Vagina (tissue), 2 donors: ENCODE measurements at places on chromosomes 4 and X. TPM values are rescaled to one million over a fixed set of nuclear protein-coding genes. Genes with fewer than 3 reads are reported as not detected.
A peak's percentile ranks its signal among the peaks of the same experiment; 100 is the strongest.

GRCh38 chr4:85522277-85522676 lies 47.3 kb downstream of the ARHGAP24 start:
- H3K4me1 ChIP-seq: no peaks in the 10 kb centered on the region
- no peak for DNase-seq
- no peak overlapping the region for H3K27ac ChIP-seq

DNA sequence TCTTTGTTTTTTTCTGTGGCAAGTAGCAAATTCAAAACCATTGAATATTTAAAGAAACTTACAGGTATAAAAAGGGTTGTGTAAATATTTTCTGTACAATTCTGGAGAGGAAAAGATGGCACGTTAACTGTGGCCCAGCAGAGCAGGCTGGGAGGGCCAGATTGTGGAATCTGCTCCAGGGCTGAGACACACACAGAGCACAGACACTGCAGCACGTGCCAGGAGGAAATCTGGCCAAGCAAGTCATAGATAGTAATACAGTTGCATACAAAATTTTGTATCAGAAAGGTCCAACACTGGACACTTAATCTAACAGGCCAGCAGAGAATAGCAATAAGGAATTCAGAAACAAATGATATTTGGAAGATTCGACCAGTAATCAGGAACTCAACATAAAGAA lies 763.7 kb downstream of the PDHA2 start:
- no peaks in the 10 kb centered on the region for H3K36me3 ChIP-seq
- no peaks in the 10 kb centered on the region for H3K4me1 ChIP-seq
- no peak overlapping the region for H3K4me3 ChIP-seq
- H3K27me3 ChIP-seq: no peaks in the 10 kb centered on the region
- no peak overlapping the region for H3K27ac ChIP-seq

DNA sequence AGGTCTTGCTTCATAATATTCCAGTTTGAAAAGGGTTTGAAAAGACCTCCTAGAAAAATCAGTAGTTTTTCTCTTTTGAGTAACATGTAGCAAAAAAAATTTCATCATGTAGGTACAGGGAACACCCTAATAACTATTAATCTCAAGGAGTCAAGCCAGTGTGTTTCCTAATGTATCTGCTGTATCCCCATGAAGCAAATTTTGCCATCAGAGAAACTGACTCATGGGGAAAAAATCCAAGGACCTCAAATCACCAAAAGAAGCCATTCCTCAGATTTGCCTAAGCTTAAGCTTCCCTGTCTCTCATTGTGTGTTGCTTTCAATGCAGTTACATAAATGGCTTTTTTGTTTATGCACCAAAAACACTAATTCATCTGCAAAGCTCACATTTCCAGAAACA lies 29.7 kb downstream of the F9 start:
- no peaks in the 10 kb centered on the region for H3K4me1 ChIP-seq
- no peak overlapping the region for H3K27ac ChIP-seq
- DNase-seq: no peak
- no peak overlapping the region for H3K4me3 ChIP-seq
- H3K27me3 ChIP-seq: no peaks in the 10 kb centered on the region

The GRIA2 gene
- total RNA-seq: 0.49 TPM

The DCAF8L2 gene
- total RNA-seq: not detected

DNA sequence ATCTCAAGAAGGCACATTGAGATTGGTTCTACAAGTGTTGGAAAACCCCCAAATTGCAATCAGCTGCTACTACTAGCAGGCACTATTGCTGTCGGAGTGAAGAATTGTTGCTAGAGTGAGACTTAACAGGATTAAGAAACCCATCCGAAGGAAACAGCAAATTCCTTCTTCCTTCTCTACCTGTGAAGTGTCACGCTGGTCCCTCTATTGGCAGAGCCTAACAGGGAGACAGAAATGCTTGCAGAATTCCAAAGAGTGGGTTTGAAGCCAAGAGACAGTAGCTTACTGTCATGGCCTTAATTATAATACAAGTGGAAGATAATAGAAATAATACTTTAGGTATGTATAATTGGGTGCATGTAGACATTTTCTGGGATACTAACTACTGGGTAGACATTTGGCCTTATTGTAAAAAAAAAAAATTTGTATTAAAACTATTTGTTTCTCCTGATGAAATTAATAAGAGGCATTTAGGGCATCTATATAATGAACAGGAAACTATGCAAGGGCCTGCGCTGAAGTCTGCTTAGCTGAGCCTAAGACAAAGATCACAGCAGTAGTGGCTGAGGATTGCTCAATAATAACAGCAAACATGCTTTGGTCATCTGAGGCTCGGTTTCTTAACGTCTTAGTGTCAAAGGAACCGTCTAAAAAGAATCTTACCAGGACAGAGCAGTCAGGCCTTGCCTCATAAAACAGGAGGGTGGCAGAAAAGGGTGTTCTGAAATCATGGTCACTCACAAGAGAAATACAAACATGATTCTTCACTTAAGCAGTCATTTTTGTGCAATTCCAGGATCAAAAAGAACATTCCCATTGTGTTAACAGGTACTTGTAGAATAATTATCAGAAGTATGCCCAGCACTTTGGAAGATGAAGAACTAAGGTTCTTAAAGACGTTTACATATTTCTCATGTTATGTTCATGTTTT lies 40.8 kb downstream of the FAM241A start:
- no peak overlapping the region for H3K27ac ChIP-seq
- H3K36me3 ChIP-seq: no peaks in the 10 kb centered on the region
- H3K4me3 ChIP-seq: no peak overlapping the region
- DNase-seq: no peak
- no peaks in the 10 kb centered on the region for H3K27me3 ChIP-seq
- H3K4me1 ChIP-seq: no peaks in the 10 kb centered on the region

The TMEM271 gene
- total RNA-seq: 0.25 TPM

GRCh38 chr4:152605641-152606335 lies 69.9 kb upstream of the FBXW7 start:
- no peaks in the 10 kb centered on the region for H3K27me3 ChIP-seq
- peak; percentile 67 for DNase-seq
- H3K4me3 ChIP-seq: no peak overlapping the region
- H3K36me3 ChIP-seq: no peaks in the 10 kb centered on the region

GRCh38 chr4:1171311-1172227 lies 814 bp downstream of the SPON2 start:
- DNase-seq: no peak
- peak overlapping the region; percentile 87 for H3K27ac ChIP-seq
- H3K27me3 ChIP-seq: no peaks in the 10 kb centered on the region
- H3K36me3 ChIP-seq: no peaks in the 10 kb centered on the region
- H3K4me1 ChIP-seq: peaks cover 78% of the 10 kb centered on the region
- H3K4me3 ChIP-seq: peak overlapping the region; percentile 55

The SLC26A1 gene
- 2.9 TPM for total RNA-seq

DNA sequence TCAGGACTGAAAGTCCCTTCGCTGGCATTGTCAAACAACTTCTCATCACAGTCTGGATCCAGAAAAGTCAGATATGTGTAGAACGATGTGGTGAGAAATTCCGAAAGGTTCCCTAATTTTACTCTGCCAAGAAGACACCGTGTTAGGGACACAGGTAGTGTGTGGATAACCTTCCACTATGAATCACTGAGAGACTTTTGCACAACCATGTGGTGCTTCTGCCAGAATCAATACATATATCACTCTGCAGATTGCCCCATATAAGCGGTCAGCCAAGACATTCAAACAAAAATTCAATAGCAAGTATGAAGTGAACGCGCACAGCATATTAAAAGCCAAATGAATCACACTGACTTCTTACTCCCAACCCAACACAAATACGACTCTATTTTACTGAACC lies 63.8 kb downstream of the PHKA2 start:
- H3K27ac ChIP-seq: no peak overlapping the region
- no peak for DNase-seq
- H3K4me3 ChIP-seq: no peak overlapping the region
- H3K27me3 ChIP-seq: no peaks in the 10 kb centered on the region
- no peaks in the 10 kb centered on the region for H3K36me3 ChIP-seq
- no peaks in the 10 kb centered on the region for H3K4me1 ChIP-seq

The CT55 gene
- total RNA-seq: not detected

The ZNF157 gene
- not detected for total RNA-seq

DNA sequence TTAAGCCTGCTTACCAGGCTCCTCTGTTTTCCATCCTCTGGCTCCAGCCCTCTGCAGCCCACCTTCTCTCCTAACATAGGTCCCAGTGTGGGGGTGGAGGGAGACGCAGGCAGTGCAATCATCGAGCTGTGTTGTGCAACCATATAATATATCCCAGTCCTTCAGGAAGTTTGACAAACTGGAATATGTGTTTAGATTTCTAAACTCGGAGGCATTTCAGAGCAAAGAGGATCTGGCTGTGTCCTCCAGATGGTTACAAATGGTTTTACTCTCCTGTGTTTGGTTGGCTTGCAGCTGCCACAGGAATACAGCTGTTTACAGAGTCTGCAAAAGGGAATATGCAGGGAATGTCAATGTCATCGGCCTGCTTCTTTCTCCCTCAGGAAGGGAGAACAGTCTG lies 195.3 kb upstream of the LNX1 start:
- no peaks in the 10 kb centered on the region for H3K36me3 ChIP-seq
- H3K27ac ChIP-seq: peak overlapping the region; percentile 20
- no peak for DNase-seq

The FHL1 gene
- 337 TPM for total RNA-seq

DNA sequence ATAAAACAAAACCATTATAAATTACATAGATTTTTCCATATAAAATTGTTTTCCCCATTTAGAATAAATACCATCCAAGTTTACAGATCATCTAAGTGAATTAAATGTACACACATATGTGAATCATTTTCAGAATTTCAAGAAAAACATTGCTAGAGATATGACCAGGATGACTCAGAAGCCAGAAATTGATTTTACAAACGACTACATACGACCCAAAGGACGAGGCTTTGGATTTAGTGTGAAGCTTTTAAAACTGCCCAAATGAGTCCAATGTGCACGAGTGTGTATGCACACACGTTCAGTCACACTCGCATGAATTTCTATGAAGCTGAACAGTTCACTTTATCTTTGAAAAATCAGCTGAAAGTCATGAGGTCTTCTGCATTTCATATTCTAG lies 37.9 kb downstream of the MFAP3L start:
- no peaks in the 10 kb centered on the region for H3K4me1 ChIP-seq
- no peak overlapping the region for H3K4me3 ChIP-seq
- DNase-seq: no peak
- no peak overlapping the region for H3K27ac ChIP-seq

The MAGEC3 gene
- not detected for total RNA-seq
